ENCODE measurements at places on chromosomes 7 and 10. TPM values are rescaled to one million over a fixed set of nuclear protein-coding genes. Genes with fewer than 3 reads are reported as not detected.

The CALML3 gene
- total RNA-seq, result not detected

The CD36 gene
- total RNA-seq, result 7.9 TPM

The COL17A1 gene
- total RNA-seq, result 0.26 TPM

The PAX4 gene
- total RNA-seq, result not detected

The CDHR1 gene
- total RNA-seq, result not detected

The KIF20B gene
- total RNA-seq, result 48.6 TPM

The TMEM106B gene
- 76.8 TPM for total RNA-seq

The KCP gene
- 0.13 TPM for total RNA-seq

The LRRD1 gene
- total RNA-seq, result not detected

The GPR37 gene
- not detected for total RNA-seq

The RTKN2 gene
- total RNA-seq, result 8.6 TPM

The SPAM1 gene
- not detected for total RNA-seq

The ST8SIA6 gene
- total RNA-seq, result 0.32 TPM

The CTAGE6 gene
- total RNA-seq, result not detected

The ACHE gene
- total RNA-seq, result not detected

GRCh38 chr10:33334153-33334804 is at the start of gene NRP1:
TSS of gene NRP1 (minus strand) at chr10:33334667. CDS start at chr10:33334382, 285 bp downstream.
- no peak for DNase-seq

DNA sequence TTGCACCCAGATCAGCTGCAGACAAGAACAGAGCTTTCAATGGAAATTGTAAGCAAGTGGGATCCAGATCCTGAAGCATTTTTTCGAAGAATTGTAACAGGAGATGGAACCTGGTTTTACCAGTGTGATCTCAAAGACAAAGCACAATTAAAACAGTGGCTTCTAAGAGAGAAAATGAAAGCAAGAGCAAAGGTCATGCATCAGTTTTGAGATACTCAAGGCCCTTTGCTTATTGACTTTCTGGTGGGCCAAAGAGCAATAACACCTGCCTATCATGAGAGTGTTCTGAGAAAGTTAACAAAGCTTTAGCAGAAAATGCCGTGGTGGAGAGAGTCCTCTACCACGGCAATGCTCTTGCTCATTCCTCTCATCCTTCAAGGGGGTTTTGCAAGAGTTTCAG is 194.8 kb downstream of the TMEM178B start:
- DNase-seq, result no peak

- no peak for DNase-seq
These were observed 817.9 kb downstream of the DNAJB9 start for GRCh38 chr7:109387530-109387929.

DNA sequence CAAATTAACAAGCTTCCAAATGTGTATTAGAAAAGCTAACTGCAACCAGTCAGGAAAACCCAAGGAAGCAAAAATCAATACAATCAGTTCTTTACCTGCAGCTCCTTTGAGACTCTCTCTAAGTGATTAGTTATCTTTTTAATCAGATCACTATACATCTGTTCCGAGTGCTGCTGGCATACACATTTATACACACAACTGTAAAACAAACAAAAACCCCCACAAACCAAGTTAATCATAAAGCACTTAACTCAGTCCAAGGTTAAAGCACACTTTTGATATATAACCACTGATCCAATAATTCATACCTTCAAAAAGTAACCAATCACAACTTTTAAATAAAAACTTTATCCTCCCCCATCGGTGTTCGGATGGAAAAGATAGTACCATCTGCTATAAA is 25.6 kb downstream of the CACUL1 start:
- no peak for DNase-seq

DNA sequence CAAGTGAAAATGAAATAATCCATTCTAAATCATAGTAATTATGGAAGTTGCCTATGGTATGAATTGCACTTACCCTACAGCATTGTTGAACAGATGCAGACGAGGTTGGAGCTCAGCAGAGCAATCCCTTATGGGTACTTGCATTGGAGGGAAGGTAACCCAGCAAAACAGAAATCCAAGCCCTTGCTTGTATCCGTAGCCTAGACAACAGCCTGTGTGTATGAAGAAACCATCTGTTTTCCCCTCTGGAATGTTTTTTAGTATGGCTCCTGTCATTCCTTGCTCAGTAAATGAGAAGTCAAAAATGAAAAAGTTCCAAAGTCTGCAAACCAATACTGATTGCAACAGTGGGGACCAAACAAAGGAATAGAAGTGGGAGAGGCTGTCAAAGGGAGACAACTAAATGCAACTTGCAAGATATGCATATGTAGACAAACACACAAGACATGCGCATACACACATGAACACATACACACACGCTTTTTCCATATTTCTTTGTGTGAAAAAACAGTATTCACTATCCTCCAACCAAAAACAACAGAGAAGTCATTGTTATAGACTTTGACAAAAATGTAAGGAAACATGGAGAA is 260.8 kb downstream of the DYNC1I1 start:
- no peak for DNase-seq

DNA sequence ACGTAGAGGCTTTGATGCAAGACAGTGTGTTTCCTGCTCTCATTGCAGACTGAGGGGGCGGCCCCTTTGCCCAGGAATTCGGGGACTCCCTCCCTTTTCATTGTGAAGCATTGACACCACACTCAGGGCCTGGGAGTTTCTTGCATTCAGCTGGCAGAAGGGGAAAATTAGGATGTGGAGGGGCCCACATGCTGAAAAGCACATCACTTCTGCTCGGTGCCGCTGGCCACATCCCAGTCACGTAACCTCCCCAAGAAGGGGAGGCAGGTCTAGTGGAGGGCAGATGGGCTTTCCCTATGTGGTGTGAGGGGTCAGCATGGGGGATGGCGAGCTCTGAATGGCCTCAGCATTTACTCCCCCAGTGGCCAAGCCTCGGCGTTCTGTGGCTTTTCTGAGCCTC is 47.9 kb downstream of the ADCY1 start:
- no peak for DNase-seq

DNA sequence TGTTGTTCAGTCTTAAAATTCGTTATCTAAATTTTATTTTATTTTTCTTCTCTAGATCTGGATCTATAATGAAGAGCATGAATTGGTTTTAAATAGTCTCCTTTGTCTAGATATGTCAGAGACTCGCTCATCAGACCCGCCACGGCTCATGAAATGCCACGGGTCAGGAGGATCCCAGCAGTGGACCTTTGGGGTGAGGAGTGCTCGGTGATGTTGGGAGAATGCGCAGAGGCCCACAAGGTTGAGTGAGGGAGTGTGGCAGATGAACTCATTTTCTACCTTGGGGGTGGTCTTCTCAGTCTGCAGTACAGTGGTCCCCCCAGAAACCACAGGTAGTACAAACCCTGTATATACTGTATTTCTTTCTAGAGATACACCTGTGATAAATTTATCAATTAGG is 95.3 kb downstream of the GALNT11 start:
- no peak for DNase-seq

GRCh38 chr10:22690158-22690557 is 24.2 kb downstream of the PIP4K2A start:
- DNase-seq, result no peak

DNA sequence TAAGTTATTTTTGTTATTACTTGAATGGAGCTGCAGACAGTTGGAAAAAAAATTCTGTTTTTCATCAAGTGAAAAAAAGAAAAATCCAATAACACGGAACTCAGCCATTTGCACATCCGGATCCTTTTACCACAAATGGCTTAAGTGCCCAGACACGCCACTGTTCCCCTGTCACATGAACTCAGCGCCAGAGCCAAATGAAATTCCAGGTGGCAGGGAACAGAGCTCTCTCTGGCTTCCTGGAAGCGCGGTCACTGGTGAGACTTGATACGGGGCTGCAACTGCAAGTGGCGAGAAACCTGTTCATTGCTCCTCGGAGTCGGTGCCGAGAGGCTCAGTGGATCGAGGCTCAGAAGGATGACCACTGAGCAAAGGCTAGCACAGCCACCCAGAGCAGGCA is 60.8 kb upstream of the NPTX2 start:
- DNase-seq, result no peak

- no peak for DNase-seq
These were observed 27.8 kb upstream of the APBB1IP start for GRCh38 chr10:26410356-26410755.

GRCh38 chr7:131667699-131668098 is 111.3 kb upstream of the PODXL start:
- DNase-seq, result no peak

- DNase-seq, result no peak
These were observed 454.5 kb upstream of the SEMA3D start for GRCh38 chr7:85641331-85641730.

GRCh38 chr7:98128346-98128745 is 21.7 kb downstream of the LMTK2 start:
- DNase-seq, result no peak

DNA sequence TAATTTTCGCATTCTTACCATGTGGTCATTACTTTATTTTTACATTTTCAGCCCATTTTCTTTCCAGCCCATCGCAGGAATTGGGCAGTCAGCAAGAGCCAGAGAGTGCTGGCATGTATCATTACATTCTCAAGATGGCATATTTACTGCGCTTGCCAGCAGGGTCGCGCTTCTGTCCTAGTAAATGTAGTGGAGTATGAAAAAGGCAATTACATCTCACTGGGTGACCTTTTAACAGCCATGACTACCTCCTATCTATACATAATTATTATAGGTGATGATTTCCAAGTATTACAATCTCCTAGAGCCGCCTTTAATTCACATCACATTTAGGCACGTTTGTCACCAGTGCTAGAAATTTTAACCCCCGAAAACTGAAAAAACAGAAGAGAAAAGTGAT is 433.7 kb upstream of the MGMT start:
- no peak for DNase-seq

GRCh38 chr10:124997306-124997705 is 55.4 kb downstream of the ZRANB1 start:
- no peak for DNase-seq

DNA sequence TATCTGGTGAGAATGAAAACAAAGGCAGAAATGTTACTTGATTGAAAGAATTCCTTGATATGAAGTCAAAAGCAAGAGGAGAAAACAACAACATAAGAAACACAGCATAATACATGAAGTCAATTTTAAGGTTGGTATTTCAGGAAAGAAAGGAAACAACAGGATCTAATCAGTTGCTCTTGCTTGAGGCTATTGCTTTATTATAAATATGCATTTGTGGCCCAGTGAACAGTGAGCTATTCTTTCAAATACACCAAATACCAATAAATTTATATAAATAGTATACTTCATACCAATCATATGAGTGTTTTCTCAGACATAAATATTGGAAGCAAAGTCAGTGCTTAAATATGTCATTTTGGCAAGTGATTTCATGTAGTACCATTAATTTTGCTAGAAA is 806.6 kb downstream of the NXPH1 start:
- DNase-seq, result no peak

DNA sequence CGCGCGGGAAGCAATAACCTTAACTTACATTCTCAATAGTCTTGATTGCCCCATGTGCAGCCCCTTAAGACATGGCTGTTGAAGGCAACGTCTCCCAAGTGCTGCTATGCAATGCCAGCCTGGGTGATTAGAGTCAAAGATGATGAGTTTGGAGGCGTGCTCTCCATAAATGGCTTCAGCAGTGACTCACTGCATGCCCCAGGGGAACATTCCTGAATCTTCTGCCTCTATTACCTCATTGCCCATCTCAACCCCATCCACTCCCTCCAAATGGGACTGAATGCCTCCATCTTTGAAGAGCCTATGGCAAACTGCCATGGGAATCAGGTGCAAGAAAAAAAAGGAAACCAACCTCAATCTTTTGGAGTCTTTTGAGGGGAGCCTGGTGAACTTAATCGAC is 282.8 kb downstream of the SNX10 start:
- DNase-seq, result peak; percentile 25

DNA sequence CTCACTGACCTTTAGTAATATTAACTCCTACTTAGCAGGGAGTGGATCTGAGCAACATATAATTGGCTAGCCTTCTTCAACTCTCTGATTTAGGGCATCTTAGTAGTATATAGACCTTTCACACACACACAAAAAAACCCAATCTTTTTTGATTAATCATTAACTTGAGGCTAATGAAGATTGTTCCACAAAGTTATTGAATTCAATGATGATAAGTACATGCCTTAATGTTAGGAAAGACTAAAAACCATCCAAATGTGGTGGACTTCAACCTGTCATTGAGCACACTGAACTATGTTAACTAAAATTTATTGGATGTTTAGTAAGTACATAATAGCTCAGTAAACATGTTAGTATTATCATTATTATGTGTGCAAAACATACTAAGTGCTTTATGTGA is 179.4 kb upstream of the SLC25A13 start:
- no peak for DNase-seq

GRCh38 chr7:106255246-106255645 is 29.5 kb downstream of the NAMPT start:
- no peak for DNase-seq

GRCh38 chr10:59904426-59905065 is 1.8 kb downstream of the CCDC6 start:
- no peak for DNase-seq

GRCh38 chr10:21424459-21424861 is 101.0 kb downstream of the SKIDA1 start:
- no peak for DNase-seq

DNA sequence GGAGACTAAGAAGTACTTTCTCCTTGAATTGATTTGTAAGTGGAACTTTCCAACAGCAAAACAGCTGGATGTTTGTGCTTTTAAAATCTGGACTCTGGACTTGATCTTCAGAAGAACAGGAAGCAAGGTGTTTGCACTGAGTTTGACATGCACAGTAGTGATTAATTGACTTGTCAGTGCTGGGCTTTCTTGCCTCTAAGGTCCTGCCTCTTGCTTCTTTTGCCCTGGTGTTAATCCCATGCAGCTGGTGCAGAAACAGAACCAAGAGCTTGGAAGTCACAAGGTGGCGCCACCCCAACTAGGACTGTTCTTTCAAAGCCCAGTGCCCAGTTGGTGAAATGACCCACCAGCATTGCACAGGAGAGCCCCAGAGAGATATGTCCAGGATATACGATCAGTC is 66.8 kb upstream of the SEPHS1 start:
- DNase-seq, result peak; percentile 16

GRCh38 chr10:21273400-21273968 is 252.0 kb downstream of the SKIDA1 start:
- no peak for DNase-seq

DNA sequence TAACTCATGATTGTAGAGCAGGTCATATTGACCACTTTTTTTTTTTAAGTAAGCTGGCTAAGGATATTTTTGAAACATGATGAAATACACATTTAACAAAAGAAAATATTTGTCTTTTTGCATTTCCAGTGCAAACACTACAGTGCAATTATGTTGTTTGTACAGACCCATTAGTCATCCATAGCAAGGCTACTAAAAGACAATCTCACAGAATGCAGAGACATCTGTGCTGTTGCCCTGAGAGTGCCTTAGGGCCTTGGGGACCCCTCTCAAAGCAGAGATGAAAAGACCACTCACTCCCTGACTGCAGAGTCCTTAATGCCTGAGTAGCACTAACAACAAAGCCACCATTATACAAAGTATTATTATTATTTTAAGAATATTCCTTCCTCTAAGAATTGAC is 104.5 kb downstream of the NRCAM start:
- peak; percentile 71 for DNase-seq

- no peak for DNase-seq
These were observed 42.5 kb upstream of the LRGUK start for GRCh38 chr7:134084488-134085144.

GRCh38 chr10:112258407-112258806 is 24.8 kb upstream of the TECTB start:
- DNase-seq, result no peak
